ENCODE measurements at places on chromosomes 5 and 9.

GRCh38 chr5:78926252-78926651 is 58.9 kb downstream of the ARSB start:
- no peak for DNase-seq

GRCh38 chr9:134231330-134231745 is 67.0 kb upstream of the RNU6ATAC start:
- peak; percentile 36 for DNase-seq

DNA sequence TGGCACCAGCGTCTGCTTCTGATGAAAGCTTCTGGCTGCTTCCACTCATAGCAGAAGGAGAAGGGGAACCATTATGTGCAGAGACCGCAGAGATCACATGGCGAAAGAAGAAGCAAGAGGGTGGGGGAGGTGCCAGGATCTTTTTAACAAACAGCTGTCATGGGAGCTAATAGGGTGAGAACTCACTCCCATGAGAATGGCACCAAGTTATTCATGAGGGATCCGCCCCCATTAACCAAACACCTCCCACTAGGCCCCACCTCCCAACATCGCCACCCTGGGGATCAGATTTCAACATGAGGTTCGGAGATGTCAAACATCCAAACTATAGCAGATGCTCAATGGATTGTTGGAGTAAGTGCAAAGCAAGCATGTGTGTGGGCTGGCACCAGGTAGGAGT is 125.8 kb upstream of the SLIT3 start:
- DNase-seq, result no peak

DNA sequence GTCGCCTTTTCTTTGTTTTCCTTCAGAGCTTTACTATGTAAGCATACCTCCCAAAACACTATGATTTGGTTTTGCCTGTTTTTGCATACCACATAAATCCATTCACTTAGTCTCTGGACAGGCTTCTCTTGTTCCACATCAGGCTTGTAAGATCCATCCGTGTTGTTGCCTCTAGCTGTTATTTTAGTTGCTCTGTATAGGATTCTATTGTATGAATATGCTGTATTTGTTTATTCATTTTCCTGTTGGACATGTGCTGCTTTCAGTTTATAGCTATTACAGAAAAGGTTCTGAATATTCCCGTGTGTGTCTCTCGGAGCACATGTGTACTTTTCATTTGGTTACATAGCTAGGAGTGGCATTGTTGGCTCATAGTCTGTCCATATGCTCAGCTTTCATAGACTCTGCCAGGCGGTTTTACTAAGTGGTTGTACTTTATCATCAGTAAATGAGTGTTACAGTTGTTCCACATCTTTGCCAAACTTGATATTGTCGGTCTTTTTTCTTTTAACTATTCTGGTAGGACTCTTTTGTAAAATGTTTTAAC is 41.8 kb downstream of the NUP214 start:
- peak; percentile 3 for DNase-seq

DNA sequence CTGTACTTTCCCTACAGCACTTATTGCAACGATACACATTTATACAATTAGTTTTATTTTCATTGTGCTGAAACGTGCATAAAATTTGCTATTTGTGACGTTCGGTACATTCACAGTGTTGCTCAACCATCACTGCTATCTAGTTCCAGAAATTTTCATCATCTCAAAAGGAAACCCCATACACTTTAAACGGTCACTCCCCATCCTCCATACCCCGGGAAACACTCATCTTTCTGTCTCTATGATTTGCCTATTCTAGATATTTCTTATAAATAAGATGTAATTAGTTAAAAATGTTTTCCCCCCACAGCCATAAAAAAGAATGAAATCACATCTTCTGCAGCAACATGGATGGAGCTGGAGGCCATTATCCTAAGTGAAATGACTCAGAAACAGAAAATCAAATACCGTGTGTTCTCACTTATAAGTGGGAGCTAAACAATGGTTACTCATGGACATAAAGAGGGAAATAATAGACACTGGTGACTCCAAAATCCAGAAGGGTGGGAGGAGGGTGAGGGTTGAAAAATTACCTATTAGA is 40.2 kb upstream of the TEX48 start:
- peak; percentile 92 for DNase-seq

DNA sequence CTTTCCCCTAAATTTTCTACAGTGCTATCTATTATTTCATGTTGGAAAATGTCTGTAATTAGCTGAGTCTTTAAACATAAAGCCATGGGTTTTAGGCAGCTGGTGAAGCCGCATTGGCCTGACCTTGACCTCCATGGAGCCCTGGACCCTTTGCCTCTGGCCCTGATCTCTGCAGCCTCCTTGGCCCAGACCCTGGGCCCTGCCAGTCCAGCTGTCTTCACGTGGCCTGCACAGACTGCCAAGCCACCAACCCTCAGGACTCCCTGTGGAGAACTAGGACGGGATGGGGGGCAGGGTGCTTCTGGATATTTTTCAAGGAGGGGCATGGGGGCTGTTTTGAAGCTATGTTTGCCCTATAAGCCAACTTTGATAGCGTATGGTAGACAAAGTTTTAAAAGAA is 29.8 kb upstream of the PPARGC1B start:
- DNase-seq, result no peak

GRCh38 chr5:61906820-61907219 is 399.2 kb upstream of the KIF2A start:
- no peak for DNase-seq

DNA sequence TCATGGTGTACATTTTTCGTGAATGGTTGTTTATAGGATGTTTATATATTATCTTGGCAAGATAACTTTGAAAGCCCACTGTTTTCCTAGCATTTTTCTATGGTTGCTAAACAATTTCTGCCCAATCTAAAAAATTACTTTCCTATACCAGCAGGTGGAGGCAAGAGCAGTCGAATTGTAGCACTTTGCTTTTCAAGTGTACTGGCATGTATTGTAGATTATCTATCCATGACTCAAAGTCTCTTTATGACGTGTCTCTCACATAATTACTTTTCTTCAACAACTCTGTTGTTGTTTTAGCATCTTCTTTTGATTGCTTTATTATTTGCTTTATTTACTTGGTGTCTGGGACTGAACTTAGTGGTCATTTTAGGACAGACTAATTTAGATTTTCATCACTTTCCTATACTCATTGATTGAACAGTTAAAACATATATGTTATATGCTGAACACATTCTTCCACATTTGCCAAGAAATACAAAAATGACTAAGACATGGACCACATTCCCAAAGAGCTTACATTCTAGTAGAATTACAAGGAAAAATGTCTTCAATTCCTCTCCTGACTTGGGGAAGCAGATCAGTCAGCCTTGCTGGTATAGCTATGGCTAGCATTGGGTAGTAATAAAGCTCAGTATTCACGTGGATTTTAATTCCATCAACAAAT is 20.7 kb downstream of the NLN start:
- peak; percentile 69 for DNase-seq

DNA sequence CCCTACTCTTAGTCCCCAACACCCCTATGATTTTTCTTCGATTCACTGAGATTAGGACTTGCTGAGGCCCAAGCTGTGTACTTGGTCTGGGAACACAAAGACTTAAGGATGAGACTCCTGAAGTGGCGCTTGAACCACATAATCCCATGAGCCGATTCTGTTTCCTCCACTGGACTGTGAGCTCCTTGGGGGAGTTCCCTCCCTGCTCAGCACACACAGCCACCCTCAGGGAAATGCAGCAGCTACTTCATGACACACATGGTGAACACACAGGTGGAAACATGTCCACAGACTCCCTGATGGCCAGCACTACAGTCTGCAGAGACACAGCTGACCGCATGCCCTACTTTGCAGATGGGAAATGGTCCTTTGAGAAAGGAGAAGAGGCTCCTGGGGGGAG is 101.1 kb downstream of the C5orf15 start:
- DNase-seq, result no peak

DNA sequence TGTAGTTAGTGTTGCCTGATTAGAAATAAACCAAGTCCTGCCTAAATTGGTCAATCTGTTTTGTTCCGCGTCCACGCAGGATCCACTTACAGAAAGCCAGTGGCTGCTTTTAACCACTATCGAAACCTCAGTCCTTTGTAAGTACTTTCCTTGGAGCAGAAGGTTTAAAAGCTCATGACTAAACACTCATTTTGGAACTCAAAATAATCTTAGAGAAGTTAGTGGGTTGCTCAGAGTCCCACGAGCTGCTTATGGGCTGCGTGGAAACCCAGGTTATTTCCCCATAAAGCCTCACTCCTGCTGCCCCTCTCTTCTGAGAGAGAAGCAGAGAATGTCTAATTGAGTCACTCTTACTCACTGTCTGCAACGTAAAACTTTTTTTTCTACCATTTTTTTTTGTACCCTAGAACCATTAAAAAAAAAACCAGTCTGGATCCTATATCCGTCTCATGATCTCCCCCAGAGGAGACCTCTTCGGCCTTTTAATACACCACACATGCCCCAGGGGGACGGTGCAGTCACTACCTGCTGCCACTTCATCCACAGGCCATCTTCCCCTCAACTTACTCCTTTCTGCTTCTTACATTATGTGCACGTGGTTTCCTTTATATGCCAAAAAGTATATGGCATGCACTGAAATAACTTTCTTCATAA is 7.6 kb downstream of the BASP1 start:
- no peak for DNase-seq

DNA sequence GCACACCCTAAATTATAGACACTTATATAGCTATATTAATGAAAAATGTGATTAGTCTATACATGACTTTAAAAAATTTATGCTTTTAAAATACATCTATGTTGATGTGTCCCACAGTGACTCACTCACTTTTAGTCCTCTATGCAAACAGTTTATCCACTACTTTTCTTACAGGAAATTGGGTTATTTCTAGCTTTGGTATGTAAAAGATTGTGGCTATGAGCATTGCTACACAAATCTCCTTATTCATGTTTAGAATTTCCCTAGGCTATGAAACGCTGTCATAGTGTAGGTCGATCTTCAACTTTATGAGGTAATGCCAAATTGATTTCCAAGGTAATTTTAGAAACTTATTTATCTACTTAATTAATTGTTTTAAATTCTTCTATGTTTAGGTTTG is 687.4 kb downstream of the PRR16 start:
- no peak for DNase-seq

DNA sequence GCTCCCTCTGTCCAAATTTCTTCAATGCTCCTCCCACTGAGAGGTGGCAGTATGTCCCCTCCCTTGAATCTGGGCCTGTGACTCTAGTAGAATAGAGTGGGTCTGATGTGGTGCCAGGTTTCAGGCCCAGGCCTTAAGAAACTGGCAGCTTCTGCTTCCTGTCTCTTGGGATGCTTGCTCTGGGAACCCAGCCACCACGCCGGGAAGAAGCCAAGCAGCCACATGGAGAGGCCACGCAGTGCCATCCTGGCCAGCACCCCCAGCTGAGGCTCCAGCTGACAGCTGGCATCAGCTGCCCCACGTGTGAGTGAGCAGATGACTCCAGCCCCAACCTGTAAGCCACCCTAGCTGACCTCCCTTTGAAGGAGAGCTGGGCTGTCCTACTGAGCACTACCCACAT is 7.3 kb upstream of the TSPAN17 start:
- DNase-seq, result peak; percentile 94

GRCh38 chr9:106025453-106025852 is 331.1 kb downstream of the TMEM38B start:
- no peak for DNase-seq

DNA sequence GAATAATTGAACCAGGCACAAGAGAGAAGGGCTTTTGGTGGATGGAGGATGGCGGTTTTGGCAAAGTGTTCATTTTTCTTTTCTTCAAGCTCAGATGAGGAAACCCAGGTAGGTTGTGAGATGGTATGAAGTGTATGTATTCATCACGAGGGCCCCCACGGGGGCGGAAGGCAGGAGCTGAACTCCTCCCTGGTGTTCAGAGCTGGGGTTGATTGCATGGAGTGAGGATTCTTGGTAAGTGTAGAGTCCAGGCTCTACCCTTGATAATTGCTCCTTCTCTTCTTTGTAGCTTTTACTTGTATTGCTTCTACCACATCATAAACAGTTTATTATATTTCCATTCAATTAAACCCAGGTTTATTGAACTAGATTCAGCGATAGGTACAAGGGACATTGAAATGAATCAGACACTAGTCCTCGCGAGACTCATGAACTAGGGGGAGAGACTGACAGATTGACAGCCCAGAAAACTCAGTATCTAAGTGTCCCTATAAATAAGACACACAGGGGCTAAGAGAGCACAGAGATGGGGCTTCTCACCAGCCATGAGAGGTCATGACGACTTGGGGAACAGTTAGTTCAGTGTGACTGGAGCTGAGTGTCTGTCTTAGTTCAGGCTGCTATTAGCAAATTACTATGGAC is 116.7 kb upstream of the KLF4 start:
- no peak for DNase-seq

DNA sequence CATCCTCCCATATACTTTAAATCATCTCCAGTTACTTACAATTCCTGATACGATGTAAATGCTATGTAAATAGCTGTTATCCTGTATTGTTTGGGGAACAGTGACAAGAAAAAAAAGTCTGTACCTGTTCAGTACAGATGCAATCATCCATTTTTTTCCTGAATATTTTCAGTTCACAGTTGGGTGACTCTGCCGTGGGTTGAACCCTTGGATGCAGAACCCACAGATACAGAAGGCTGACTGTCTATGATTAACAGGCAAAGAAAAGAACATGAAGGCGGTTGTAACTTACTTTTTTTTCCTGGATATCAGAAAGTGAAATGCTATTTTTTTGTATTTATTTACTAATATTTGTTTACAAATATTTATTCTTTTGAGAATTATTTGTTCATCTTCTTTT is 33.2 kb downstream of the DAP start:
- no peak for DNase-seq

DNA sequence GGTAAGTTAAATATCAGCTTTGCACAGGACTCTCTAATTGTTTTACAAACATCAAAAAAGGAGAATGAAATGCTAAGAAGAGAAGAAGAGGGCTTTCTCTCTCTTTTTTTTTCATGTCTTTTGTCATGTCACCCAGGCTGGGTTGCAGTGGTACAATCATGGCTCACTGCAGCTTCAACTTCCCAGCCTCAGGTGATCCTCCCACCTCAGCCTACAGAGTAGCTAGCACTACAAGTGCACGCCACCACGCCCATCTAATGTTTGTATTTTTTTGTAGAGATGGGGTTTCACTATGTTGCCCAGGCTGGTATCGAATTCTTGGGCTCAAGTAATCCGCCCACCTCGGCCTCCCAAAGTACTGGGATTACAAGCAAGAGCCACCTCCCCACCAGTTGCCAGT is 18.6 kb downstream of the SERINC5 start:
- no peak for DNase-seq

DNA sequence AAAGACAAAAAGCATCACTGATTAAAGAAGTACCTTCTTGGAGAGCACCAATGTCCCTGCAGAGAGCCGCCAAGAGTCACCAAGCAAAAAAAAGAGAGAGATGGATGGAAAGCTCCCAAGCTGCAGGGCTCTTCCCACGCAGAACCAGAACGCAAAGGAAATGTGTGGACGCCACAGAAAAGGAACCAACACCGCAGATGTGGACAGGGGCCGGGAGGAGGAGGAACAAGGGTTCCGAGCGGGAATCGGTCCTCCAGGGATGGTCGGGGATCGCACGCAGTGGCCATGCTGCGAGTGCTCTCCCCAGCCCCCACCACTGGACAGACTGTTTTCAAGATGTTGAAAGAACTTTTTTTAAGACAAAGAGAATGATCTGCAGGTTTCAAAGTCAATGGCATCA is 40.2 kb upstream of the ZNF354A start:
- DNase-seq, result no peak

- DNase-seq, result no peak
These were observed 13.0 kb upstream of the CCDC69 start for GRCh38 chr5:151236888-151237287.

GRCh38 chr9:128771094-128771721 is 519 bp downstream of the ZER1 start:
- no peak for DNase-seq

GRCh38 chr9:107175816-107176435 is 107.2 kb upstream of the RAD23B start:
- no peak for DNase-seq

GRCh38 chr5:10311595-10312425 is 4.1 kb upstream of the CMBL start:
- no peak for DNase-seq
